ENCODE measurements at places on chromosomes 12 and 14.

- peaks cover 1% of the 10 kb centered on the region for H3K36me3 ChIP-seq
- DNase-seq = no peak
- no peak overlapping the region for H3K4me3 ChIP-seq
- no peak overlapping the region for H3K27ac ChIP-seq
- no peaks in the 10 kb centered on the region for H3K4me1 ChIP-seq
- peaks cover 15% of the 10 kb centered on the region for H3K27me3 ChIP-seq
Measured at GRCh38 chr14:91580876-91581577, 70.9 kb upstream of the PPP4R3A start.

DNA sequence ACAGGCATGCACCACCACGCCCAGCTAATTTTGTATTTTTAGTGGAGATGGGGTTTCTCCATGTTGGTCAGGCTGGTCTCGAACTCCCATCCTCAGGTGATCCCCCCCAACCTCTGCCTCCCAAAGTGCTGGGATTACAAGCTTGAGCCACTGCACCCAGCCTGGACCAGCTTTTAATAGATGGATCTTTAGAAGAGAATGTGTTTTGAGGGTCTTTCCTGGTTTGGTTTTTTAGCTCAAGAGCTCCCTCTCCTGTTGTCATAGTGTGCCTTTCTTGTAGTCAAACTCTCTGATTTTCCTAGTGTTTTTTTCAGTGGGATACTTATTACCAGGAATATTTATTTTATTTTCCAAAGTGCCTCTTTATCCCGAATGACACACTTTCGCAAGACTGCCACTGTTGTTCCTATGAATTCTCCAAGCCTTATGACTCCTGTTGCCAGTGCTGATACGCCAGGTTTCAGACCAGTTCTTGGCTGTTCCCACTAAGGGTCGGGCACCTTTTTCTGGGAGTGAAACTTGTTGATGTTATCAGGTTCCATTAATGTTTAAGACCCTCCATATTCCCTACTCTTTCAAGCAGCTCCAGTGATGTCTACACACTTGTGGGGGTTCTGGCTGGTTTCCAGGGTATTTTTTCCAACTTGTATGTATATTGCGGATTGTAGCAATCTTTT is 31.5 kb upstream of the LIMA1 start:
- H3K27me3 ChIP-seq = no peaks in the 10 kb centered on the region
- no peak overlapping the region for H3K27ac ChIP-seq
- DNase-seq = no peak
- H3K4me1 ChIP-seq = peaks cover 6% of the 10 kb centered on the region
- H3K36me3 ChIP-seq = no peaks in the 10 kb centered on the region

DNA sequence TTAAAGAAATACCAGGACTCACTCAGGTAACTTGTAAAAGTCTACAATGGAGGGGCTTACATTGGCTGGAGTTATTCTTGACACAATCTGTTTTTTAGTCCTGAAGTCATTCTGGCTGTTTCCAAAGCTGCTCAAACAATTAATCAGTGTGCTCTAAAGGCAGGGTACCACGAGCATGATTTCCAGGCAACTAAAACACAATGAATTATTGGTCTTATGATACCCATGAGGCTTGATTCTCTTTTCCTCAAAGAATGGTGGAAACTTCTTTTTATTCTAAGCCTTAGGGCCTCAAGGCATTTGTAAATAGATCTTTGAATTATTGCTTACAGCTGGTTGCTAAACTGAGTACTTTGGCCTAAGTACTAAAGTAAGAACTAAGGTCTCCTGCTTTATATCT is 199.8 kb upstream of the PDZRN4 start:
- no peaks in the 10 kb centered on the region for H3K4me1 ChIP-seq
- H3K36me3 ChIP-seq = no peaks in the 10 kb centered on the region
- no peak overlapping the region for H3K4me3 ChIP-seq
- no peak overlapping the region for H3K27ac ChIP-seq
- DNase-seq = no peak
- no peaks in the 10 kb centered on the region for H3K27me3 ChIP-seq

DNA sequence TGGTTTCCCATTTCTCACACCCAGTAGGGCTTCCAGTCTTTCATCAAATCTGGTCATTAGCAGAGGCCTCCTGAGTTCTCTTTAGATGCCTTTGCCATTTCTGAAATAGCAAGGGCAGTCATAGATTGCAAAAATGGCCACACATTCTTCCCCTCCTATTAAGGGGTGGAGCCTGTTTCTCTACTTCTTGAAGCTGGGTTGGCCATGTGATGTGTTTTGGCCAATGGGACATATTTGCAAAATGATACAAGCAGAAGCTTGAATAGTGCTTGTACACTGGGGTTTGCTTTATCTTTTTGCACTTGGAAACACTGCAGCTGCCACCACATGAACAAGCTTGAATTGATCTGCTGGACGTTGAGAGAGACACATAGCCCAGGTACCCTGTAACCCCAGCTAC is 109.3 kb downstream of the VRK1 start:
- H3K4me3 ChIP-seq = no peak overlapping the region
- no peak for DNase-seq

DNA sequence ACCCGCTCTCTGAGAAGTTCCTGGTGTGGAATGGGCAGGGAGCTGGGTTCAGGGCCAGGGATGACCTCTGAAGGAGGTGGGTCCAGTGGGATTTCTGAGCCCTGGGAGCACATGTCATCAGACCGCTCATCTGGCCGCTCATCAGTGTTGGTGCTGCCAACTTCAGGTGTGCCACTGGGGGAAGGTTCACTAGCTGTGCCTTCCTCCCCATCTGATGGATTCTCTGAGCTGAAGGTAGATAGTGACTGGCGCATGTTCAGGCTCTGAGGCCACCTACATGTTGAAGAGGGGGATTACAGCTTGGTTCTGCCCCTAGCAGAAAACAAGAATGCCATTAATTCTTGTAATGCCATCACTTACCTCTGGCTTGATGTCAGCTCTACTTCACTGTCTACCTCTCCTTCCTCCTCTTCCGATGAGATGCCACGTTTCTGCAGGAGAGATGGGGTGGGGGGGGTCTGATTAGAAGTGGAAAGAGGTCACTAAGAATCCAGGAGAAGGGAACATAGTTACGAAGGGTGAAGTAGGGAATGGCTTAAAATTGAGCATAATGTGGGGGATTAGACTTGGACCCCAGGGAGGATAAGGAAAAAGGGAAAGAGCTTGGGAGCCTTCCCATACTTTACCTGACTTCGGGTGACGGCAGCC is 17.2 kb downstream of the MAP3K12 start:
- no peaks in the 10 kb centered on the region for H3K27me3 ChIP-seq
- no peak overlapping the region for H3K4me3 ChIP-seq
- H3K4me1 ChIP-seq = no peaks in the 10 kb centered on the region
- no peak overlapping the region for H3K27ac ChIP-seq

DNA sequence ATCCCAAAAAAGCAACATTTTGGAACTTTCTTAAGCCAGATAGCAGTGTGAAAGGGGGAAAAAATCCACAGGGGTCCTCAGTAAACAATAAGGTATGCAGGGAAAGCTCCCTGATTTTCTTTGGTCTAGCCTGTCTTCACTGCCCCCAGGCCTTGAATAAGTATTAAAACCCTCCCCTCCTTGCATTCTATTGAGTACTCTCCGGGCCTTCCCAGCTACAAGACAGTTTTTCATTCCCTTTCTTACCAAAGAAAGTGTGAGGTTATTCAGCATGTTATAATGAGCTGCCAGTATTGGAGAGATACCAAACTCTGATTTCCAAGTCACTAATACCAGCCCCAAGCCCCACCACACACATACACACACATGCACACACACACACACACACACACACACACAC is 59.8 kb upstream of the KIF21A start:
- no peak overlapping the region for H3K27ac ChIP-seq
- no peak for DNase-seq
- no peaks in the 10 kb centered on the region for H3K4me1 ChIP-seq
- H3K4me3 ChIP-seq = no peak overlapping the region
- no peaks in the 10 kb centered on the region for H3K27me3 ChIP-seq

DNA sequence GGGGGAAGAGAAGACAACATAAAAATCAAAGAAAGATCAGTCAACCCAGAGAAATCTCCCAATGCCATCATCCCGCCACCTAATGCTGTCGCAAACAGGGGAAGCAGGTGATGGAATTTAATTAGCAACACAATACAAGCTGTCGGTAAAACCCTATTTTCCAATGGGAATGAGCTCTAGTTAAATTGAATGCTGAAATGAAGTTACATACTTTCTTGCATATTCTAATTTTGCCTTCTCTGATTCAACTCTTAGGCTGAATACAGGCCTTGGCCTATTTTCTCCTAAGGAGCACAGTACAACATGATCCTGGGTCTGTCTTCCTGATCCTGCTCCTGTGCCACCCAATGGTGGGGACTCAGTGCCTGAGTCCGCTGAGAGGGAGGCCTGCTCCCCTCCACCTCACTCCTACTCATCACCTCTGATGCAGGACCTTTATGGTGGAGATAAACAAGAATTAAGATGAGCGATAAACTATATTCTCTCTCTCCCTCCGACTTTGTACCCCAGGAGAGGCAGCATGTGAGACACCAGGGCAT is 238.8 kb downstream of the GXYLT1 start:
- H3K27ac ChIP-seq = no peak overlapping the region
- no peak overlapping the region for H3K4me3 ChIP-seq
- no peaks in the 10 kb centered on the region for H3K4me1 ChIP-seq

GRCh38 chr14:100291305-100292075 is 14.8 kb downstream of the SLC25A29 start:
- no peak for DNase-seq
- no peak overlapping the region for H3K27ac ChIP-seq
- H3K36me3 ChIP-seq = no peaks in the 10 kb centered on the region
- no peaks in the 10 kb centered on the region for H3K27me3 ChIP-seq
- H3K4me1 ChIP-seq = no peaks in the 10 kb centered on the region
- no peak overlapping the region for H3K4me3 ChIP-seq

GRCh38 chr14:97039717-97040363 is 242.7 kb downstream of the VRK1 start:
- peaks cover 25% of the 10 kb centered on the region for H3K27me3 ChIP-seq
- H3K4me3 ChIP-seq = no peak overlapping the region
- H3K36me3 ChIP-seq = no peaks in the 10 kb centered on the region
- no peaks in the 10 kb centered on the region for H3K4me1 ChIP-seq

DNA sequence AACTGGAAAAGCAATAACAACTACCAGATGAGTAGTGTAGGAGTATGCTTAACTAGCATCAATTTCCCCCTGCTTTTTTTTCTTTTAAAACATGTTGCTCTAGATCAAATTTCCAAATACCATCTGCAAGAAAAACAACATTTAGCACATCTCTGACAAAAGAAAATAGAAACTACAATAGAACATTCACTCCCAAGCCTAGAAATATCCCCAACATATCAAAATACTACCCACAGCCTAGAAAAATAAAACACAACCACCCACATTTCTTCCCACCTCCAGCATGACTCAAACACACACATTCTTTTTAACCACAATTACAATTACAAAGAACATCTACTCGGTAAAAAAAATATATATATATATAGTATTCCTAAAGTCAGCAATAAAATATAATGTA is 120.0 kb downstream of the PPFIA2 start:
- no peak overlapping the region for H3K4me3 ChIP-seq
- H3K36me3 ChIP-seq = no peaks in the 10 kb centered on the region
- DNase-seq = no peak

GRCh38 chr14:85595981-85596380 is 66.0 kb downstream of the FLRT2 start:
- H3K4me3 ChIP-seq = no peak overlapping the region
- DNase-seq = no peak
- H3K4me1 ChIP-seq = no peaks in the 10 kb centered on the region
- H3K27me3 ChIP-seq = no peaks in the 10 kb centered on the region
- H3K36me3 ChIP-seq = no peaks in the 10 kb centered on the region

DNA sequence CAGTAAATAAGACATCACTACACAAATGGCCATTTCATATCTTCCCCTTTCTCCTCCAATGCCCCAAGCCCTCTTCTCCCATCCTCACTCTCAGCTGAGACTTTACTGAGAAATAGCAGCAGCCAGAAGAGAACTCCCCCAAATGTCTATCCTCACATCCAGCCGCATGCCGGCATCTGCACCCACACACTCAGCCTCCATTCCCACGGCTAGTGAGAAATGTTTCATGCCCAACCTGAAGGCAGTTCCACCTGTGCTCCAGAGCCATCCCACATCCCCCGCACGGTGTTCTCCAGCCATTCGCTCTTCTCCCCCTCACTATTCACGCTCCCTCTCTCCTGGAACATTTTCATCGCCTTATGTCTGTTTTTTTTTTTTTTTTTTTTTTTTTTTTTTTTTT is 208.7 kb upstream of the DIO3 start:
- no peaks in the 10 kb centered on the region for H3K36me3 ChIP-seq
- no peaks in the 10 kb centered on the region for H3K4me1 ChIP-seq
- H3K27ac ChIP-seq = no peak overlapping the region
- no peak overlapping the region for H3K4me3 ChIP-seq
- no peaks in the 10 kb centered on the region for H3K27me3 ChIP-seq

GRCh38 chr14:96567289-96567899 is 65.2 kb downstream of the PAPOLA start:
- peaks cover 30% of the 10 kb centered on the region for H3K36me3 ChIP-seq
- no peak overlapping the region for H3K27ac ChIP-seq
- no peak for DNase-seq
- H3K4me1 ChIP-seq = peaks cover 3% of the 10 kb centered on the region
- no peaks in the 10 kb centered on the region for H3K27me3 ChIP-seq

DNA sequence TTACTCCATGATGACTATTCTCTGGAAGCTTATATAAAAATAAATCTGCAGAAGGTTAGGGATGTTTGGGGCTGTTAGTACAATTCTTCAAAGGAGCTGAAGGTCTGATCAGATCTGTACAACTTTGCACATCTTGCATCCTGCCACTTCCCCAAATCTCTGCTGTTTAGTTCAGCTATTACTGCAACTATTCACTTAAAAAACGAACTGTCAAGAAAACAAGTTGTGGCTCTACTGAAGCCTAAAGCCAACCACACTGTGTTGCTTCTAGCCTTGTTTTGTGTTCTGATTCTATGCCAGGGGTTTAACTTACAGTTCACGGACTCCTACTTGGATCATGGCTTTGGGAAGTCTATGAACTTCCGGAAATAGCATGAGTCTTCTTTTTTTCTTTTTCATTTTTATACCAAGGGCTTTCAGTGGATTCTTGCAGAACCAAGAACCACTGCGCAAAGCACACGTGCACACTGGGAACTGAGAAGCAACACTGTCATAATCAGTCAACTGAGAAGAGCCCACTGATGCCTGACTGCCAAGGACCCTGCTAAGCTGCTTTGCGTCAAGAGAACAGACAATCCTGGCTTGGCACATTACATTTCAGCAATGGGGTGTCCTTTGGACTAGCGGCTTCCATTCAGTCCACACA is 66.3 kb upstream of the EEA1 start:
- no peaks in the 10 kb centered on the region for H3K4me1 ChIP-seq
- H3K4me3 ChIP-seq = no peak overlapping the region
- no peak overlapping the region for H3K27ac ChIP-seq
- H3K27me3 ChIP-seq = no peaks in the 10 kb centered on the region

GRCh38 chr12:52836042-52836466 is 1.9 kb upstream of the KRT79 start:
- no peaks in the 10 kb centered on the region for H3K36me3 ChIP-seq

DNA sequence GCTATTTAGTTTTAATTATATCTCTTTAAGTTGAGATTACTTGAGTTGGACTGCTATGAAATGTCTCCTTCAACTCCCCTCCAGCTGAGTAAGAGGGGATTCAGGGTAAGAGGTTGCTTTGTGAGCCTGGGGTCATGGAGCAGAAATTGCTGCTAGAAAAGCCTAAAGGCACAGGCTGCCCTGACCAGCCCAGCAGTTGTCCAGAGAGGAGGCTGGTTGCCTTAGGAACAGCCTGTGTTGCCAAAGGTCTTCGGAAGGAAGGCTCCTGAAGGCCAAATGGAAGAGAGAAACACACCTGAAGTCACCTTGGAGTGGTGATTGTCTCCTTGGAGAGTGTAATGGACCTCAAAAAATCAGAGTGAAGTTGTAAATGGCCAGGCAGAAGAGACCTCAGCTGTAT is 235.5 kb upstream of the PDE3A start:
- H3K27ac ChIP-seq = no peak overlapping the region
- H3K4me3 ChIP-seq = no peak overlapping the region
- no peaks in the 10 kb centered on the region for H3K4me1 ChIP-seq
- DNase-seq = no peak
- H3K27me3 ChIP-seq = no peaks in the 10 kb centered on the region
